ENCODE measurements at places on chromosomes 5 and 9. TPM values are rescaled to one million over a fixed set of nuclear protein-coding genes. Genes with fewer than 3 reads are reported as not detected.

The ZNF454 gene
- 1.7 TPM for total RNA-seq

The TEX48 gene
- total RNA-seq, result not detected

The PGM5 gene
- 191 TPM for total RNA-seq

- no peak for DNase-seq
Observed at GRCh38 chr9:137045294-137046087, 486 bp downstream of the NPDC1 start.

- no peak for DNase-seq
Observed at GRCh38 chr9:130991778-130992681, 16.9 kb upstream of the LAMC3 start.

GRCh38 chr5:27015758-27016157 lies 22.6 kb downstream of the CDH9 start:
- no peak for DNase-seq

- no peak for DNase-seq
Observed at GRCh38 chr5:143916451-143916850, 104.5 kb downstream of the HMHB1 start.

GRCh38 chr5:142245786-142246185 lies 79.0 kb downstream of the SPRY4 start:
- no peak for DNase-seq

- DNase-seq, result no peak
Observed at GRCh38 chr9:114805670-114806525, at the start of gene TNFSF15. TSS of gene TNFSF15 (minus strand) at chr9:114806039. CDS start at chr9:114806012, 27 bp downstream.

DNA sequence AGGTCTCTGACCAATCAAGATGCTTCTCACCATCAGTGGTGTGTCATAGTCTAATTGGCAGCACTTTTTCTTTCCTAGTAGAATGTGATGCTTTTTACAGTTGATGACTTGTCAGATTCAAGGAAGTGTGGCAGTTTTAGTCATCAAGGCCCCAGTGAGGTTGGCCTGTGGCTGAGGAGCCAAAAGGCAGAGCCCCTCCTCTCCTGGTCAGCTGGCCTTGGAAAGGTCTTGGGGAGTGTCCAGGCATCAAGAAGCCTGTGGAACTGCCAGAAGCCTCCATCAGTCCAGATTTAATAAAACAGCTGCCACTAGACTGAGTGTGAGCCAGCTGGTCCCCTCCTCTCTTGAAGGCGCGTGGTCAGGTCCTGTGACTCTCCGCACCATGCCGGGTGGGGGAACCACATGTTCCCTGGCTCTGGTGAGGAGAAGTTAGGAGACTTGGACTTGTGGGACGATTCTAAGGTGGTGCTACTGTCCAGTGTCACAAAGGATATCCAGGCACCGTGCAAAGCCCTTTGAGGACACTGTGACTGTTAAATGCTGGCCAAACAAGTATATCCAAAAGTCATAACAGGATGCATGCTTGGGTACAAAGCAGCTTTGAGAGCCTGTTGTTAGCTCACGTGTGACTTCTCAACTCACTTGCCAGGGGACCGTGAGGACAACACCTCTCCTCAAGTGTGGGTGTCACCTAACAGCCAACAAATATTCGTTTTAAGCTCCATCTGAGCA lies 6.1 kb upstream of the ANGPTL2 start:
- DNase-seq, result peak; percentile 76

DNA sequence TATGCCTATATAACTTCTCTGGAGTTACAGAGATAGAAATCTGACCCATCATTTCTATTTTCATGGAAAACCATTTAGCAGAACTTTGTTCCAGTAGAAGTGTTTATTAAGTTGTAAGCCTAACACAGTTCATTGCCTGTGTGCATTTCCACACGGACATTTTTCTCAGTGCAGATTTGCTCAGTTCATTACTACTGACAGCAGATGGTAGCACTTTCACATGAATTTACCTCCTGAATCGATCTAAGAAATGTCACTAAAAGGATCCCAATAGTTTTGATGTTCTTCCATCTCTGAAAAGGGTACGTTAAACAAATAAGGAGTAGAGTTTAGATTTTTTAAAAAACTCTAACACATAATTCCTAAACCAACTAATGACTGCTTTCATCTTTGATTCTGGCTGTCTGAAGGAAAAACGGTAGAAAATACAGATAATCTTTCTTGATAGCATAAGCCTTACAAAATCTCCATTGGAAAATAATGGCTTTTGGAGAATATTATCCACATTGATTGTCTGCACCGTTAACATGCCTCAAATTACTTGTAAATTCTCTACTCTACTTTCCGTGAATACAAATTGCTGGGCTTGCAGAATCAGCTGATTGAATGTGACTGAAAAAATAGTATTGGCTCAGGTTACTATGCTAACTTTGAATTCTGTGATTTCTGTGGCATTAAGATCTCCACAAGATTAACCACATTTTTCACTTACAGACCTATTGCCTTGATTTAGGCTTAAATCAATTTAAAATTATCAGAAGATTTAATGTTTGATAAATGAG lies 33.1 kb downstream of the RPS23 start:
- DNase-seq, result no peak
